ENCODE measurements at places on chromosomes 2 and 18. TPM values are rescaled to one million over a fixed set of nuclear protein-coding genes. Genes with fewer than 3 reads are reported as not detected.

DNA sequence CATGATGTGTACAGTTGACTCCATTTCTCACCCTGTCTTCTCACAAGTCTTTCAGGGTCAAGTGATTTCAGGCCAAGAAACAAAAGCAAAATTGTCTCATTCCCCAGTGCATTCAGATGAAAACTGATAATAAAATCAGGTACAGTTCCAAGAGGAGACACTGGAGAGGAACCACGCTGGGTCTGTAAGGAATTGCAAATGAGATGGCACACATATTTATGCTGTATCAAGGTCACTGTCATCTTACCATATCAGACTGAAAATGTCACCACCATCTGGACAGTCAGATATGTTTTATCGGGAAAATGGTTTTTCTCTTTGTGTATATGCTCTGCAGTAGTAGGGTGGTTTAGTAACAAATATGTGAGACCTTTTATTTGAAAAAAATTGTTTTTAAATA is 91.7 kb downstream of the CCDC138 start:
- DNase-seq, result no peak

DNA sequence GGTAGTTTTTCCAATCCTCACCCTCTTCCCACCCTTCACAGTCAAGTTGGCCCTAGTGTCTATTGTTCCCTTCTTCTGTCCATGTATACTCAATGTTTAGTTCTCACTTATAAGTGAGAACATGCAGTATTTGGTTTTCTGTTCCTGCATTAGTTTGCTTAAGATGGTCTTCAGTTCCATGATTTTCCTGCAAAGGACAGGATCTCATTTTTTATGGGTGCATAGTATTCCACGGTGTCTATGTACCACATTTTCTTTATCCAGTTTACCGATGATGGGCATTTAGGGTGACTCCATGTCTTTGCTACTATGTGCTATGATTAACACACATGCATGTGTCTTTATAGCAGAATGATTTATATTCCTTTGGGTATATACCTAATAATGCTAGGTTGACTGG is 104.4 kb downstream of the STRN start:
- no peak for DNase-seq

GRCh38 chr2:173978447-173978846 is 13.3 kb upstream of the SP3 start:
- no peak for DNase-seq

FAM237A gene
- total RNA-seq, result not detected

SERPINB2 gene
- not detected for total RNA-seq

Measured in activated CD4-positive, alpha-beta memory T cell treated with anti-CD3 and anti-CD28 coated beads, Interleukin-2, amount 10 ng/mL, durations not matched to agents 7 days and 5 days (primary cell).